Right lung (tissue), 10 donors: ENCODE measurements at places on chromosomes 1 and 21. TPM values are rescaled to one million over a fixed set of nuclear protein-coding genes. Genes with fewer than 3 reads are reported as not detected.

- peak; percentile 61 for DNase-seq
These were observed at the start of gene KDF1 for GRCh38 chr1:26959722-26960624. Gene KDF1, minus strand, starts transcription at chr1:26960468. Its CDS starts 8,088 bp downstream, at chr1:26952380.

The DPM3 gene
- polyA plus RNA-seq: 27.1 TPM

DNA sequence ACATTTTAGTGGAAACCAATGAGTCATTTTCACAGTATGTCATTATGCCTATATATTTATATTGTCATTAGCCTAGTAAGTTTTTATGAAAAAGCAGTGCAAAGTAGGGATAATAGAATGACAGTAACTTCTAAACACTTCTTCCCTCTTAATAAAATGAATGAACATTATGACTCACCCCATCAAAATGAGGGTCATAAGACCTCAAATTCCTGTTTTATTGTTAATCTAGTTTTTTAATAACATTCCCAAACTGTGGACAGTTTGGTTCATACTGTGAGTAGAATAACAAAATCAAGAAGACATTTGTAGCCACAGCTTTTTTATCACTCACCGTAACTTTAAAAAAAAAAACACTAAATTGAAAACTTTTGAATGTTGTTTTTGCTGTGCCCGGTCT is 160.5 kb downstream of the LRRC40 start:
- DNase-seq: no peak

The GJC2 gene
- polyA plus RNA-seq: 2.6 TPM

DNA sequence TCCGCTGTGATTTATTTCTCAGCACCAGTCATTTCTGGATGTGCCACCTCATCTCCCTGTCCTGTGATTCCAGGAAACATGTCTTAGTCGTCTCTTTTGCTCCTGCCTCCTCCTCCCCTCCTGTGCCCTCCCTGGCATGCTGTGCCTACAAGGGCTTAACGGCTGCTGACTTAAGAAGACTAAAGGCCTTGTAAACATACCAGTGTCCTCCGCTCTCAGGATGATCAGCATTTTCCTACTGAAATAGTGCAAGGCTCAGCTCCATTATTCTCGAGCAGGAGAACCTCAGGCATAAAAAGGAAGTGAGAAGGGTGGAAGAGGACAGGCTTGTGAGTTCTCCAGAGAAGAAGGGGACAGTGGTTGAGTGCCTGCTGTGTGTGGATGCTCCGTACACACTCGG is 61.6 kb upstream of the RUNX3 start:
- DNase-seq: no peak

The ATP5PO gene
- 281 TPM for polyA plus RNA-seq

- no peak for DNase-seq
These were observed 166.9 kb downstream of the IER5 start for GRCh38 chr1:181255270-181255929.
